ENCODE measurements at places on chromosomes 3 and 15.

DNA sequence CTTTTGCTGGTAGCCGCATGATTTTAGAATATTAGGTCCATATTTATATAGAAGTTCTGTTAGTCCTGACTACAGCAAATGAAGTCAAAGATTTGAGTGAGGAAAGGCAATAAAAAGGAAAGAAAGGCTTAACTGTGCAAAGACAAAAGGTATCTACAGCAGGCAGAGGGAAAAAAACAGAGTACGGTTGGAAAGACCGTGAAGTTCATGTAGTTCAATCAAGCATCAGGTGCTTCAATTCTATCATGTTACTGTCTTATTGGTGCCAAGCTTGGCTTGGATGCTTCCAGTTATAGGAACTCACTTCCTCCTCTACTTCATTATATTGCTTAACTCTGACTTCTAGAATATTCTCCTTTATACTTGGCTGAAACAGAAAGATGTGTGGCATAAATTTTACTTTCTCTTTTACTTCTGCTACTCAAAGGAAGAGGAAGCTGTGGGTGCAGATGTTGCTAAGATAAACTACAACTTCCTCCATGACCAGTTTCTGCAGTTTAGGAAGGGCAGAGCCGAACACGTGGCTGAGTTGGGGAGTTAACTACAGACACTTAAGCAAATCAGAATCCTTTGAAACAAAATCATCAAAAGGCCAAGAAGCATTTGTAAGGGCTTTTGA, 72.6 kb upstream of the ZBED2 start:
- H3K27ac ChIP-seq = no peak overlapping the region
- DNase-seq = no peak
- no peaks in the 10 kb centered on the region for H3K27me3 ChIP-seq
- peaks cover 7% of the 10 kb centered on the region for H3K4me1 ChIP-seq

DNA sequence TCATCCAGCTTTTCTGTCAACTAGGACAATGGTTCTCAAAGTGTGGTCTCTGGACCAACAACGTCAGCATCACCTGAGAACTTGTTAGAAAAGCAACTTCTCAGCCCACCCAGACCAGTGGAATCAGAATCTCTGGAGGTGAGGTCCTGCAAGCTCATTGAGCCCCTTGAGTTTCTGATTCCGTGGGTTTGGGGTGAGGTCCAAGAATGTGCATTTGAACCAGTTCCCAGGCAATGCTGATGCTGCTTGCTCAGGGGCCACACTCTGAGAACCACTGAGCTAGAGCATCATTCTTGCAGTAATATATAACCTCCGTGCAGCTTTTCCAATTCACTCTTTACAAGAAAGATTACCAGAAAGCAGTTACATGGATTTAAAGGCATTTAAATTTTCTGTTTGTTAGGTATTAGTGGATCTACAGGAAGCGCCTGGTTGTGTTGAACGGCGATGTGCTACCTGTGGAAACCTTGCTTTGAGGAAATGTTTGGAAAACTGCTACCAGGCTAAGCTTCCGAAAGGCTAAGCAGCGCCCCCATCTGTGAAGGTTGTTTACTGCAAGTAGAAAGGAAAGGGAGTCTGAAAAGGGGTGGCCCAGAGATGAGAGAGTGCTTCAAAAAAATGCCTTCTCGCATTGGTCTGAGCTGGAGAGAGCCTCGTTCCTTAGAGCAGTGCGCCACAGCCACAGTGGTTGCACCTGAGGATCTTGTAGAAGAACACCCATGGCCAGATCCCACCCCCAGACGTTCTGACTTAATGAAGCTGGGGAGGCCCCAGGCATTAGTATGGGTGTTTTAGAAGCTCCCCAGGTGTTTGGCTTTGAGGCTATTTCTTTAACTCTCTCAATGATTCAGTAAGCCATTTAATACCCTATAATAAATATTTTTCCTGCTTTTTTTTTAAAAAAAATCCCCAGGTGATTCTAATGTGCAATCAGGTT, 50.0 kb downstream of the RLBP1 start:
- H3K4me3 ChIP-seq = no peak overlapping the region
- H3K36me3 ChIP-seq = peaks cover 3% of the 10 kb centered on the region
- peaks cover 10% of the 10 kb centered on the region for H3K4me1 ChIP-seq
- no peak for DNase-seq
- H3K27me3 ChIP-seq = no peaks in the 10 kb centered on the region

DNA sequence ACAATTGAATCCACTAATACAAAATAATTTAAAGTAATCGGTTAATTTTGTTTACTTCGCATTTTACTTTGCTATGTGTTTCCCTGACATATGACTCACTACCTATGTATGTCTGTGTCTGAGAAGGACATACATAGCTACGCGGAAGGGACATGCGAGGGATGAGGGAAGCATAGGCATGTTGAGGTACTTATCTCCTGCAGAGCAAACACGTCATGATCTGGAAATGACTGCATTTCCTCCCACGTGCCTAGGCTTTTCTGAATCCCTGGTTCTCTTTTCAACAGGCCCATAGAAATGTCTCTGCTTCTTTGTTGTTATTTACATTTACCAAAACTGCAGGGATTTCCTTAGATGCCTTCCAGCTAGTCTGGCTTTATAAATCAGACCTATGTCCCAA, 27.5 kb downstream of the ALCAM start:
- peaks cover 13% of the 10 kb centered on the region for H3K4me1 ChIP-seq
- peaks cover 33% of the 10 kb centered on the region for H3K36me3 ChIP-seq
- H3K4me3 ChIP-seq = no peak overlapping the region
- H3K27ac ChIP-seq = no peak overlapping the region
- no peaks in the 10 kb centered on the region for H3K27me3 ChIP-seq

GRCh38 chr3:25421747-25422146, 6.3 kb upstream of the RARB start:
- no peaks in the 10 kb centered on the region for H3K27me3 ChIP-seq
- peaks cover 10% of the 10 kb centered on the region for H3K36me3 ChIP-seq
- no peak overlapping the region for H3K4me3 ChIP-seq
- H3K27ac ChIP-seq = no peak overlapping the region
- H3K4me1 ChIP-seq = peaks cover 70% of the 10 kb centered on the region

GRCh38 chr15:91849749-91850161, 3.8 kb upstream of the SLCO3A1 start:
- no peak overlapping the region for H3K27ac ChIP-seq
- peaks cover 67% of the 10 kb centered on the region for H3K27me3 ChIP-seq
- H3K36me3 ChIP-seq = no peaks in the 10 kb centered on the region
- peaks cover 3% of the 10 kb centered on the region for H3K4me1 ChIP-seq
- no peak for DNase-seq

GRCh38 chr3:157078131-157078810, 81.7 kb downstream of the CCNL1 start:
- no peaks in the 10 kb centered on the region for H3K36me3 ChIP-seq
- H3K4me1 ChIP-seq = peaks cover 32% of the 10 kb centered on the region
- H3K4me3 ChIP-seq = no peak overlapping the region

DNA sequence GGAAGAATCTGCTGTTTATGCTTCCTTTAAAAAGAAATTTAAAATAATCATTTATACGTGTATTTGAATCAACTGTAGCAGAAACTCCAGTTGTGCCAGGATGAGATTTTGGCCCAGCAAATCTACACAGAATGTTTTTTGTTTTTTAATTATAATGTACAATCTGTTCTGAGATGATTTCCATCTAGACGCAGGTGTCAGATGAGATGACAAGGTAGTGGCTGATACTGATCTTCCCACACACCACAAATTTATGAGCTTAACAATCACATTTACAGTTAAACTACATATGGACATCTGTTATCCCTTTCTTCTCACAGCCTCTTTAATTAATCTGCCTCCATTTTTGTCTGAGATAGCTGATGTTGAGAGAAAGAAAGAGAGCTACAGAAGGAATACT, 23.6 kb downstream of the DCLK3 start:
- no peak for DNase-seq
- H3K27ac ChIP-seq = no peak overlapping the region
- H3K36me3 ChIP-seq = no peaks in the 10 kb centered on the region
- H3K4me1 ChIP-seq = no peaks in the 10 kb centered on the region

- no peak overlapping the region for H3K4me3 ChIP-seq
- H3K4me1 ChIP-seq = peaks cover 55% of the 10 kb centered on the region
- peak overlapping the region; percentile 53 for H3K27ac ChIP-seq
- DNase-seq = no peak
- no peaks in the 10 kb centered on the region for H3K27me3 ChIP-seq
These were observed 82.2 kb upstream of the THBS1 start for GRCh38 chr15:39498629-39499028.

DNA sequence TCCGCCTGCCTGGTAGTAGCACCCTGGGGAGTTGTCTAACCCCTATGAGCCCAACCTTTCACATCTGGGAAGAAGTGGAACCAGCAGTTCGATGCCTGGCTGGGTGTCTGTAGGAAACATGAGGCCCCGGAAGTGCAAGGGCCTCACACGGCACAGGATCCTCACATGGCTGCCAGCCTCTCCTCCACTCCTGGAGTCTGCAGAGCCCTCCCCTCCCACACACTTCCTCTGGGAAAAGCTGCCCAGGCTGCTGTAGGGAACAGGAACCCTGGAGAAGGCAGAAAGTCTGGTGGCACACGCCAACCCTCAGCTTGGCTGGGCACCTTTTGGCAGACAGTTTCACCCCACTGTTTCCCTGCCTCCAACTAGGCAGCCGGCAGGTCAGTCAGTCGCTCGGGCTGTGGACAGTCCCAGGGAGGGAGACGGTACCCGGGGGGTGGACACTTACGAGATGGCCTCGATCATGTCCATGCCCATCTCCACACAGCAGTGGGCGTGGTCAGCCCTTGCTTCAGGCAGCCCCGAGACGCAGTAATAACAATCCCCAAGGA, 118.4 kb downstream of the ADCY5 start:
- no peaks in the 10 kb centered on the region for H3K36me3 ChIP-seq
- no peak for DNase-seq
- H3K27ac ChIP-seq = no peak overlapping the region
- H3K27me3 ChIP-seq = peaks cover 18% of the 10 kb centered on the region
- H3K4me3 ChIP-seq = no peak overlapping the region

DNA sequence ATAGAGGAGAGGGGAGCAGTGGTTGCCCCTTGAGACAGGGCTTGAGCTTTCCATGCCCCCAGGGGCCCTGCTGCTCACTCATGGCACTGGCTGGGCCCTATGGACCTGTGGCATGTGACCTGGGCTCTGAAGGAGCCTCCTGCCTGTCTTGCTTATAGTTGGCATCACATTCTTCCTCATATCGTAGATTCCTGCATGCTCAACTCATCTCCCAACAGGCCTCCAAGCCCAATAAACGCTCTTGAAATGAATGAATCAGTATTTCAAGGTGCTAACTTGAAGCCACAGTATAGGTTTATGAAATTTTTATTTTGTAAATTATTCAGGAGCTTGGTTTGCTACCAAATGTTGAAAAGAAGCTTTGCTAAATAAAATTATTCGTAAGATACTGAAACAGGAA, 93.3 kb upstream of the SLC7A14 start:
- DNase-seq = no peak
- H3K4me3 ChIP-seq = no peak overlapping the region
- H3K27ac ChIP-seq = no peak overlapping the region
- H3K36me3 ChIP-seq = no peaks in the 10 kb centered on the region

DNA sequence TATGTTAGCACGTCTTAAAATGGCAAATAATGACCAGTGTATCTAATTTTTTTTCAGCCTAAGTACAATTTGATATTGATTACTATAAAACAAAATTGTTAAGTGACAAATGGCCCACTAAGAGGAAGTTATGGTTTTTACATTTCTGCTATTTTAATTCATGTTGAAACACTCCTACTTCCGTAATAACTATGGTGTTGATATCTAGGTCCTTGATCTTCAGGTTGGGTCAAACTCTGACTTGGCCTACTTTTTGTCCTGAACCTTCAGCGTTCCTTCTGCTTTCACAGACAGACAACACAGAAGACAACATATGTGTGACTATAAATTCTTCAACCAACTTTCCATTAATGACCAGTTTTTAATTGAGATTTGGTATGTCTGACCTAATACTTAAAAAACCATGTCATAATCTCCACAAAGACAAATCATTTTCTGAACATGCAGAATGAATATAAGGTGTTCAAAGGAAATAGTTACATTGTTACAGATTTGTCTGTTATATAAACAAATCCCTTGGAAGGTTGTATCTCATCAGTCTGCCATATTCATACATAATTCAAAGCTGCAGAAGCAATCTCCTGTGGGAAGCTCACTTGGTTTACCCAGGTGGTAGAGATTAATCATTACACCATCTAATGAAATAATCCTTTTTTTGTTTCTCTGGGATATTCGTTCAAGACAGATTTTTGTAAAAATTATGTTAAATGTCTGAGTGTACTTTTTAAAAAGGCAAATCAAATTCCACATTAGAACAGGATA, 92.1 kb upstream of the TSPAN3 start:
- H3K36me3 ChIP-seq = peaks cover 2% of the 10 kb centered on the region
- peak overlapping the region; percentile 91 for H3K27ac ChIP-seq
- peaks cover 76% of the 10 kb centered on the region for H3K4me1 ChIP-seq
- H3K27me3 ChIP-seq = no peaks in the 10 kb centered on the region
- no peak overlapping the region for H3K4me3 ChIP-seq

DNA sequence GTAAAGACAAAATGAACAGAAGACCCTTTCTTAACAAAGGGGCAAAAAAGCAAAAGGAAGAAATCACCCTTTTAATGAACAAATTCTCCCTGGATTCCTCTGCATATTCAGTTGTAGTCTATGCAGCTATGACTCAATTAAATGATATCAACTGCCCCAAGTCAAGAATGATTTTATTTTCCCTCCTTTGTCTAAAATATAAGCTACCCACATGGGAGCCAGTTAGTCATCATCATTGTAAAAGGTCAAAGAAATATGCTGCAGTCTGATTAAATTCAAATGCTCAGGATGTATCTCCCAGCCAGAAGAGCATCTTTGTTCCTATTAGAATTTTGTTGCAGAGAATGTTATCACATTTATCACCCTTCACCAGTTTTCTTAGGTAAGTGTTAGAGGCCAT, 84.0 kb downstream of the SST start:
- peaks cover 15% of the 10 kb centered on the region for H3K27me3 ChIP-seq
- no peaks in the 10 kb centered on the region for H3K36me3 ChIP-seq
- no peaks in the 10 kb centered on the region for H3K4me1 ChIP-seq
- DNase-seq = no peak
- H3K27ac ChIP-seq = no peak overlapping the region

GRCh38 chr3:148758303-148758884, 60.7 kb downstream of the AGTR1 start:
- peaks cover 26% of the 10 kb centered on the region for H3K4me1 ChIP-seq
- H3K27ac ChIP-seq = no peak overlapping the region
- no peak overlapping the region for H3K4me3 ChIP-seq
- no peak for DNase-seq
- H3K27me3 ChIP-seq = peaks cover 2% of the 10 kb centered on the region
- no peaks in the 10 kb centered on the region for H3K36me3 ChIP-seq

GRCh38 chr3:15983232-15983631, 185.5 kb upstream of the ANKRD28 start:
- no peaks in the 10 kb centered on the region for H3K4me1 ChIP-seq
- H3K36me3 ChIP-seq = peaks cover 4% of the 10 kb centered on the region
- H3K4me3 ChIP-seq = no peak overlapping the region
- H3K27ac ChIP-seq = no peak overlapping the region

DNA sequence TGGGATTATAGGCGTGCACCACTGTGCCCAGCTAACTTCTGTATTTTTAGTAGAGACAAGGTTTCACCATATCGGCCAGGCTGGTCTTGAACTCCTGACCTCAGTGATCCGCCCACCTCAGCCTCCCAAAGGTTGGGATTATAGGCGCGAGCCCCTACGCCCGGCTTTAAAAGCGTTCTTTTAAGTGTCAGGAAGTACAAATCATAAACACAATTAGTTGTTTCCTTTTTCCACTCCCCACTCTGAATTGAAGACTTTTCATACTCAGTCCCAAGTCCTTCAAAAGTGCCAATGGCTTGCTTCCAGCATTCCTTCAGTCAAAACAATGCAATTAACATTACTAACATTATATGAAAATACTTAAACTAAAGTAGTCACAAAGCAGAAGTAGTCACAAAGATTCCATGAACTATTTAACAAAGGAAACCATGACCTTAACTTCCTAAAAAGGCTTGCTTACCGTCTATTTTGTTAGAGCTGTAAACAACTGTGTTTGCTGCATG, 8.1 kb downstream of the WDR82 start:
- no peak overlapping the region for H3K4me3 ChIP-seq
- H3K36me3 ChIP-seq = peaks cover 41% of the 10 kb centered on the region
- no peaks in the 10 kb centered on the region for H3K27me3 ChIP-seq
- peaks cover 29% of the 10 kb centered on the region for H3K4me1 ChIP-seq
- DNase-seq = no peak
- peak overlapping the region; percentile 51 for H3K27ac ChIP-seq

All from mesothelial cell of epicardium (in vitro differentiated cells).